ENCODE measurements at places on chromosomes 12 and 14. TPM values are rescaled to one million over a fixed set of nuclear protein-coding genes. Genes with fewer than 3 reads are reported as not detected.

DNA sequence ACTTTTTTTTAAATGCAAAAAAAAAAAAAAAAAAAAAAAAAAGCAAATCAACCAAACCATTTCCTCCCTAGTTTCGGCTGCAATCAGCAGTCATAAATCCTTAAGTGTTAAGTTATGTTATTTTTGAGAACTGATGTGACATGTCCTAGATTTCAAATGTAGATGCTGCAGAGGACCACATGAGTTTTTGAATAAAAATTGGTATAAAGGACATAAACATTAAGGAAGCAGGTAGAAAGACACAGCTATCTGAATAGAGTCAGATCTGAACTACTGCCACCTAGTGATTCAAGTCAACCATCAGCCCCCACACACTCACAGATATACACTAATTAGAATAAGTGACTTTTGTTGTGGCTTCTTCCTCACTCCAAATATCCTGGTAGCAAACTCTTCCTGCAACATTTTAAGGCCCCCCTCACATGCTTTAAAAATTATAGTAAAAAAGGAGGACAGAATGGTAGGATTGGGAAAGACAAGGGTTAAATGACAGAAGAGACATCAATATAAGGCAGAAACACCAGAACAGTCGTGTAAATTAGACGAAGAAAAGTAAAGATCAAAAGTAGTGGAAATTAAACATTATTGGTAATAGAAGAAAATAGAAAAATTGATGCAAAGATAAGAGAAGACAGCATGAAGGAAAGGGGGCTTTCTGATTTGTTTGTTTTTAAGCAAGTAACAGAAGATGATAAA lies 394.5 kb upstream of the ATP2B1 start:
- ATAC-seq = peak; percentile 77

- ATAC-seq = no peak
Measured at GRCh38 chr14:92941531-92941930, 18.6 kb downstream of the CHGA start.

RTN1 gene
- not detected for total RNA-seq

SCNN1A gene
- total RNA-seq = 1.6 TPM

DNA sequence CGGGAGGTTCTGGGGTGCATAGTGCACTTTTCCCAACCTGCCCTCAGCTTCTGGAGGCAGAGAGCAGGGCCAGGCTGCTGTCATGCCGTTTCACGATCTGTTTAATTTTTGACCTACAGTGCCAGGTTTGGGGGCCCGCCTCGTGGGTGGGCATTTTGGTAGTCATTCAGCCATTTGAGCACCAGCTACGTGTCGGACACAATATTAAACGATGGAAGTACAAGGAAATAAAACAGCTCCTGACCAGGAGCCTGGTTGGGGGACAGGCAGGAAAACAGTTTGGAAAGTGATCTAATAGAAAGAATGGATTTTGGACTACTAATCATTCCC lies 708 bp downstream of the FNTB start:
- ATAC-seq = no peak

DNA sequence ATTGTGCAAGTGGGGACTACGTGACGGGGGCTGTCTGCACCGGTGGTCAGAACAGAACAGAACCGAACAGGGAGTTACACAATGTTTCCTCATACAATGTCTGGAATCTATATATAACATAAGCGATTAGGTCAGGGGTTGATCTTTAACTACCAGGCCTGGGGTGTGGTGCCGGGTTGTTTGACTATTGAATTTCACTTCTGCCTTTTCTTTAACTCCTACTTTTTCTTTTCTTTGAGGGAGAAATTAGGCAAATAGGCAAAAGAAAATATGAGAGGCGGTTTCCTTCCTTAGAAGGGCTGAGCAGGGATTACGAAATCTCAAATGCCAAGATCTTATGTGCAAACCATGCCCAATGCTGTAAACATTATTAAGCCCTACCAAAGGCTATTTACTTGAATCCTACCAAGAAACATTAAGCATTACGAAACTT lies 140.3 kb downstream of the SLC38A6 start:
- no peak for ATAC-seq

LALBA gene
- not detected for total RNA-seq

ZC2HC1C gene
- 3.7 TPM for total RNA-seq

DNA sequence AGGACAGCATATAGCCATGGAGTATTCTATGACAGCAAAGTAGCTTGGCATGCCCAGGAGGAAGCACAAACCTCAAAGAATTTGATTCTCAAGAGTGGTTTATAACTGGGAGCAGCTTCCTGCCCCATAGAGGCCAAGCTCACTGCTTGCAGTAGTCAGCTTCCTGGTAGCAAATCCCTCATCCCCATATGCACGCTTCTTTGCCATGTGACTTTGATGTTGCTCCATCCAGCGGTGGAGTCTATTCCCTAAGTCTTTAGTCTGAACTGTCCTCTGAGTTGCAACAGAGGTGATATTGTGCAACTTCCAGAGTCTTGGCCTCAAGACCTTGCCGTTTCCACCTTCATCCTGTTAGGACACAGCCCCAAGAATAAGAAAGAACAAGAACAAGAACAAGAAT lies 996.8 kb upstream of the TMEM132C start:
- ATAC-seq = no peak

DNA sequence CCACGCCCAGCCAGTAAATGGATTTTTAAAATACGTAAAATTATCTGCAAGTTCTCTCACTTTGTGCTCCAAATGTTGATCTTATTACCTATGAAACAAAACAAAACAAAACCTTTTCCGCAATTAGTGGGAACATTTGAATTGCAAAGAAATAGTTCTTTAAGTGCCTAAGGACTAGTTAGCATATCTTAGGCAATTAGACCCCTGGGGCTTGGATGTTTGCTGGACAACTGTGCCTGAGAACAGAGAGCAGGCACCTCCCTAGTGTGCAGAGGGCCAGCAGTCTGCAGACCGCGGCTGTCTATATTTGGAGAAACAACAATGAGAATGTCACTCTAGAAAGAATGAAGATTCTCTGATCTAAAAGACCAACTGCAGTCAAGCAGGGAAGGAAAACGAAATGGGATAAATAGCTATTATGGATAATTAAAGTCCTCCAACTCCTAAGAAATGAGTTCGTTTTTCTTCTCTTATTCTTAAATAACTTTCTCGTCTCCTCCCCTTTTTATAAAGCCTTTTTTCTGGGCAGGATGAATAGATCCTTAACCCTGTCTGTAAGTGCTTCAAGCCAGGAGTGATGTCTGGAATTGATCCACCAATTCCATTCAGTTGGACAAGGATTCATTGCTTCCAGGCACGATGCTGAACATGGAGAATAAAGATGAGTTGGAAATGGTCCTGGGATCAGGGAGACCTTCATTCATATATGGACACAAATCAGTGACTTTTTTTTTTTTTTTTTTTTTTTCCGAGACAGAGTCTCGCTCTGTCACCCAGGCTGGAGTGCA lies 16.2 kb downstream of the SLC17A8 start:
- ATAC-seq = no peak

DNA sequence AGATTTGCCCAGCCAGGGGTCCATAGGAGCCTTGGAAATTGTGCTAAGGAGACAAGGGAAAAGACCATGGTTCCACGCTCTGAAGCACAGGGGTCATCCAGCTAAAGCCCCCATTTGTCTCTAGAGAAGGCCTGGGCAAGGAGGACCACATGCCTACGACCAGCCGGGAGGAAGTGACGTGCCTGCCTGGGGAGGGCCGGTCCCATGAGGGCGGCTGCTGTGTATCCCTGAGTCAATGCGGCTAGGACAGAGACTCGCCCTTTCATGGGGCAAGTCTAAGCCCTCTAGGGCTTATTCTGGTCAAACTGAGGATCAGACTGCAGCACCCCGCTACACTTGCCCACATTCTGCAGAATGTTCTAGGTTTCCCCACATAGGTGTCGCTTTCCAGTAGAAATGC lies 20.6 kb upstream of the RIN3 start:
- no peak for ATAC-seq

- no peak for ATAC-seq
Measured at GRCh38 chr12:47124451-47124850, 44.7 kb upstream of the AMIGO2 start.

JDP2 gene
- total RNA-seq = 1.1 TPM

DEPDC4 gene
- total RNA-seq = 2.4 TPM

DNA sequence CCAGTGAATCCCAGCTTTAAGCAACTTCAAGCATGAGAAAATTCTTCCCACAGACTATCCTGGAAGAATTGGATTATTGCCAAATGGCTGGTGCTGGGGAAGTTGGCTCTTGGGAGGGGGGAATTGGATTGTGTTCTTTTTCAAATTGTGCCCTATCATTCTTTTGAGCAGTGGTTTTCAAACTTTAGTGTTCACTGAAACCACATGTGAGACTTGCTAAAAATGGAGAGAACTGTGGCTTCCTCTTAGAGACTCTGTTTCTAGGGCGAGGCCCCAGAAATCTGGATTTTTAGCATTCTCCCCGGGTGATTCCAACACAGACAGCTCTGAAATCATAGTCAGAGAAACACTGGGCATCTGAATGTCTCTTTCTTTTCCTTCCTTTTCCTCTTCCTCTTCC lies 14.3 kb upstream of the OTUB2 start:
- ATAC-seq = peak; percentile 15

DNA sequence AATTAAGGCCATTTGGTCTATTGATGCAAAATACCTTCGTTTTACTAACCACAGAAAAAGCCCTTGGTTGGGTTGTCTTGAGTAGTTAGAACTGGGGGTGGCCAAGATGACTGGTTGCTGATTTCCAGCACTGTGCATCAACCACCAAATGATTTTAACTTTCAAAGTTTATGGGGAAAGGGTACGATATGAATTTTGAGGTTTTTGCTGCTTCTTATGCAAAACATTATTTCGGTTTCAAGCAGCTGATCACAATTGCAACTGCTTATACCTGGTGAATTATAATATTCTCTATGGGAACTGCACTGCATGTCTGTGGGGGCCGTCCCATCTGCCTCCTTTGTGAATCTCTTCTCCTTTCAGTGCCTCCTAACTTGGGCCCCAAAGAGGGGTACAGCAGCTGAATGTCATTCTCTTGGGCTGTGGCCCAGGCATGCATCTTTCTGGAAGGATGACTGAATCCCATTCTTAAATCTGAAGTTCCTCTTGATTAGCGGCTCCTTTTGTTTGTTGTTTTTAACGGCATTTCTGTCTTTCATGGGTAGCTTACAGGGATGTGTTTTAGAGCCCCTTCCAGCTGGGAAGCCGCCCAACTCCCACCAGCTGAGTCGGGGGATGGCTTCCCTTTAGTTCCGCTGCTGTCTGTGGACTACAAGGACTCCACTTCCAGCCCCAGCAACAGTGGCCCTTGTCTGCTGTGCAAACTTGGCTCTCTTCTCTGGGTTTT lies 479.8 kb downstream of the ZFP36L1 start:
- ATAC-seq = peak; percentile 95

GRCh38 chr12:26795910-26796309 lies 37.1 kb downstream of the ITPR2 start:
- no peak for ATAC-seq

Measured in activated T-helper 17 cell treated with anti-CD3 and anti-CD28 coated beads, Interleukin-2, amount 50 U/mL, for 72 hours (primary cell).